ENCODE measurements at places on chromosomes 5 and 9.
A peak's percentile ranks its signal among the peaks of the same experiment; 100 is the strongest.

GRCh38 chr5:95401626-95402025 is 10.5 kb downstream of the FAM81B start:
- DNase-seq = no peak

DNA sequence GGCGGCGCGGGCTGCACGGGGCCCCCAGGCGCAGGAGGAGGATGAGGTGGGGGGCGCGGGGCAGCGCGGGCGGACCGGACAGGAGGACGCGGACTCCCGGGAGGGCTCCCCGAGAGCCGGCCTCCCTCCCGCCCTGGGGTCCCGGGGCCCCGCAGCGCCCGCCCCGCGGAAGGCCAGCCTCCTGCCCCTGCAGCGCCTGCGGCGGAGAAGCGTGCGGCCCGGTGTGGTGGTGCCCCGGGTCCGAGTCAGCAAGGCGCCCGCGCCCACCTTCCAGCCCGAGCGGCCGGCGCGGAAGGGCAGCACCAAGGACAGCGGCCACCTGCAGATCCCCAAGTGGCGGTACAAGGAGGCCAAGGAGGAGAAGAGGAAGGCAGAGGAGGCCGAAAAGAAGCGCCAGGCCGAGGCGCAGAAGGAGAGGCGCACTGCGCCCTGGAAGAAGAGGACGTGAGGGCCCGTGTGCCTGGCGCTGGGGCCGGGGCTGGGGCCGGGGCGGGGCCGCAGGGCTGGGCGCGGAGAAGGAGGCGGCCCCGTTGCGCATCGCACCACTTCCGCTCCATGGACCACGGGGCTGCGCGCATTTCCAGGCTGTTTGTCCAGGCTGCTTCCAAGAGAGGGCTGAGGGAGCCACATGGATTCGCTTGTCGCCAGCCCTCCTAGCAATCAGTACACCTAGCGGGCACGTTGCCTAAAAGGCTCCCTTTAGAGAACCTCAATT is 86.0 kb downstream of the ANKRD33B start:
- no peak for DNase-seq

GRCh38 chr9:135526089-135526729 is 5.0 kb downstream of the LCN1 start:
- DNase-seq = no peak

GRCh38 chr5:50667023-50667652 is 701 bp downstream of the PARP8 start:
- DNase-seq = peak; percentile 16

DNA sequence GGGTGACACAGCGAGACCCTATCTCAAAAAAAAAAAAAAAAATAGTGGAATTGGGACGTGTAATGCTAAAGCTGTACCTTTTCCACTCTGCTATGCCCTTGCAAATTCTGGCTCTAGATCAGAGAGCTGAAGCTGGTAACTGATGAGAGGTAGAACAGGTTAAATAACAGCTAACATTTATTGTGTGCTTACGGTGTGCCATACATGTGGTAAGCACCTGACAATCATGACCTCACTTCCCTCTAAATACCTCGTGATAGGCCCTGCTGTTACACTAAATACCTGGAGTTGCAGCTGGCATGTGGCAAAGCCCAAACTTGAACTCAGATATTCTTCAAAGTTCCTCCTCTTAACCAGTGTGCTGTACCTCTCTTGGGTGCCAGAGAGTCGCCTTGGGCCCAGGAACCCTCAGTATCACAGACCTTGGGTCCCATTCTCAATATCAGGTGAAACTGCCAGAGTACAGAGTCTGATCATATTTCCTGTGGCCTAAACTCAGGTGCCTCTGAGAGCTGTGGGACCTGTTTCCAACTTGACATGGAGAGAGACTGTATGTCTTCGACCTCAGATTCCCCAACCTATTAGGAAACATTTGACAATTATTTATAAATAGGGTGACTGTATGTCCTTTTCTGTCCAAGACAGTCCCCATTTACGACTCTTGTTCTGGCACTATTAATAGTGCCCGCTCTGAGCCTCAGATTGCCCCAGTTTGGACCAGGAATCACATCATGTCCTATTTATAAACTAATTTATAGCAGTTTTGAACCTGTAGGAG is 4.8 kb downstream of the ARL10 start:
- DNase-seq = no peak

- DNase-seq = no peak
Observed at GRCh38 chr5:76337953-76338451, 65.1 kb upstream of the IQGAP2 start.

DNA sequence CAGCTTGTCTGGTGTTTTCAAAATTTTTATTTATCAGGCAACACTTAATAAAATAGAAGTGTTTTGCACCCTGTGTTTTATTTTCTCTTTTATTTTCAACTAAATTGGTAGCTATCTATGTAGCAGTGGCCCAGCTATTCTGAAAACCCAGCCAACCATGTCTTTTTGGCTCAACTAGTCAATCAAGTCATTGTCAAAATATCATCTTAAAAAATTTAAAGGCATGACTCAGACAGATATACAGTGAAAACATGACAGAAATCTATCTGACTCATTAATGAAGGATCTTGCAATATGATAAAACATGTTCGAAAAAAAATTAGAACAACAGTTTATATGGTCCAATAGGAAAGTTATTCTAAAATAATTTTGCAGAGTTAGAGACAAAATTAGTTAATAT is 75.1 kb downstream of the HSD17B4 start:
- DNase-seq = no peak

- no peak for DNase-seq
Observed at GRCh38 chr5:88964831-88965230, 81.8 kb upstream of the MEF2C start.

GRCh38 chr5:137609127-137609526 is 110.0 kb upstream of the SPOCK1 start:
- no peak for DNase-seq

GRCh38 chr9:114834386-114834785 is 28.5 kb upstream of the TNFSF15 start:
- no peak for DNase-seq

DNA sequence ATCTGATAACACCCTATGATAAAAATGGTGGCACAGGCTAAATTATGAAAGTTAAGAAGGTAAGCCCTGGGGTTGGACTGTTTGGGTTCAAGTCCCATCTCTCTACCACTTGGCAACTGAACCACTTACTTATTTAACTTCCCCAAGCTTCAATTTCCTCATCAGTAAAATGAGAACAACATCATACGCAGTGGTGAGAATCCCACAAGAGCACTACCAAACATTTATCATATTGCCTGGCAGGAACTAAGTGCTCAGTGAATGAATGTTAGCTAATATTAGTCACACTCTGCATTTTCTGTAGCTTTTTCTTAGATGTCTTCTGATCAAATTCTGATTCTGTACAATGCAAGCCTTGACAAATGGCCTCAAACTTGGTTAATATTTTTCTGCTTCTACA is 306.7 kb downstream of the EBF1 start:
- DNase-seq = no peak

DNA sequence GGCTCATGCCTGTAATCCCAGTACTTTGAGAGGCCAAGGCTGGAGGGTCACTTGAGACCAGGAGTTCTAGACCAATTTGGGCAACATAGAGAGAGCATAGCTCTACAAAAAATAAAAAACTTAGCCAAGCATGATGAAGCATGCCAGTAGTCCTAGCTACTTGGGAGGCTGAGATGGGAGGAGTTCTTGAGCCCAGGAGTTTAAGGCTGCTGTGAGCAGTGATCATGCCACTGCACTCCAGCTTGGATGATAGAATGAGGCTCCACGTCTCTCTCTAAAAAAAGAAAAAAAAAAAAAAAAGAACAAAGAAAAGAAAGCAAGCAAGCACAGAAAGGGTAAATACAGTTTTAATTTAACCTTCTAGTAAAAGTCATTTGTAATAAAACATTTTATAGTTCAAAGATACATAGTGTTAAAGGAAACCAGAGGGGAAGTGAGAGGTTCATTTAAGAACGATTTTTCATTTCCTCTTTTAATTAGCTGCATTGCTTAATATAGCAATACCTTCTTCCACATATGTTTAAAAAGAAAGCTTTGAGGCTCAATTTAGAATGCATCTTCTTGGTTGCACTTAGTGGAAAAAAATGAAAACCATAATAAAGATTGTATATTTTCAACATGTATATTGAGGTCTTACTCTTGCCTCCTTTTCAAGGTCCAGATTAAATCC is 14.9 kb downstream of the GAPT start:
- no peak for DNase-seq

GRCh38 chr5:178673801-178674295 is 47.0 kb upstream of the CLK4 start:
- no peak for DNase-seq

DNA sequence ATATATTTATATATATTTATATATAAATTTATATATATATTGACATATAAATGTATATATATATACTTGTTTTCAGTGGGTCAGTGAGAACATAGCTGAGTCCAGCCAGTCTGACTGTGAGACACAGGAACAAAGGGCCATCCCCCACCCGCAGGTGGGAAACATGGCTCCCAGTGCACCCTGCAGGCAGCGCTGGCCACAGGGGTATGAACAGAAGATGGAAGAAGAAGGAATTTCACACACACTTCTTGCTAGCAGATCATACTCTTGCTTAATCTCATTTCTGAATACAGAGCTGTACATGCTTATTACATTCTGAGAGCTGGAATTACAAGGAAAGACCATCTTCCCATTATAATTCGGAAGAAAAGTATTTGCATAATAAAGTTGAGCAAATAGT is 595.4 kb downstream of the IRX1 start:
- no peak for DNase-seq

GRCh38 chr9:101677861-101678260 is 60.6 kb downstream of the GRIN3A start:
- no peak for DNase-seq

GRCh38 chr5:7412409-7412808 is 16.5 kb downstream of the ADCY2 start:
- no peak for DNase-seq

DNA sequence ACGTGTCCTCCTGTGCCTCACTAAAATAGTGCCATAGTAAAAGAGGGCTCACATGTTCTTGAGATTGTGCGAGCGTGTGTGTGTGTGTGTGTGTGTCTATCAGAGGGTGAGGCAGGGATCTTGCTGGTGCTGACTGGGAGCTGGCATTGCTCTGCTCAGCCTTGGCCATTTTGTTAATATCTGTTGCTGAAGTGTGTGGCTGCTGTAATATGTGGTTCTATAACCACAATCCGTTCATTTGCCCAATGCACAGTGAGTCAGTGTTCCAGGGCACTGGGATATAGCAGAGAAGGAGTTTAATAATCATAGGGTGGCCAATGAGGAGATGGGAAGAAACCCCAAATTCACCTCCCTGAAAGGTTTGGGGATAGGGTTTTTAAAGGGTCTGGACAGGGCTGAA is 61.3 kb downstream of the RASGRF2 start:
- no peak for DNase-seq

DNA sequence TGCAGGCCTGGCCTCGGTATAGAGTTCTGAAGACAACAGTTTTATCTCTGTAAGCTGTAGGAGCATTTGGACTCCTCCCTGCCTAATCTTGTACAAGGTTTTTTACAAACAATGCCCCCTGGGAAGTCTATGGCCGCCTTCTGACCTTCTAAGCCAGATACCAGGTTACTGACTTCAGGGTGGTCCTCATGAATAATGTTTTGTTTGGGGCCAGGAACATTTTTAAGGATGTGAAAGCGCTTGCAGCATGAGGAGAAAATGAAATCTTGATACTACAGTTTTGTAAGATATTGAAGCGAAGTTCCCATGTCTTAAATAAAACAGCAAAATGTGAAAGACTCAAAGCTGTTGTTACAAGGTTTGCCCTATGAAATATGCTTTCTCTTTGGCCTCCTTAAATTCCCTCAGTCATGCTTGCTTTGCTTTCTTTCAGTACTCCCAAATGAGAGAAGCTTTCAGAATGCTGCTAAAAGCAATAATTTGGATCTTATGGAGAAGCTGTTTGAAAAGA is 5.2 kb downstream of the ANKDD1B start:
- DNase-seq = no peak

DNA sequence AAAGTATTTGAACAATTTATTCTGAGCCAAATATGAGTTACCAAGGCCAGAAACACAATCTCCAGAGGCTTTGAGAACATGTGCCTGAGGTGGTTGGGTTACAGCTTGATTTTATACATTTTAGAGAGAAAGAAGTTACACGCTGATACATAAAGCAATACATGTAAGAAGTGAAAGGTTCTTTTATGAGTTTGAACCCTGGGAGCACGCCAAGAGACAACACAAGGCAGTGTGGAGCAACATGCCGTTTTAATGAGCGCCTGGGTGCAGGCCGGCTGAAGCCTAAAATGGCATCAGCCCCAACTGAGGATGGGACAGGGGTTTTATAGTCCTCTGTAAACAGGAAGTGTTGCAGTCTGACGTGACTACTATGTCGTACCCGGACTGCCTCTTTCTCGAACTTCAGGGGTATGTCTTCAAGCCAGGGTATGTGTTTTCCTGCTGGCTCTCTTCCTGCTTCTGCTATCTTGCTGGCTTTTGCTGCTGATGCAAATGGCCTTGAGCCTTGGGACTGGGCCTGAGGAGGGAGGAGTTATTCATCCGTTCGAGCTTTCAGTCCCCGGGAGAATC is 193.7 kb downstream of the CYLC2 start:
- DNase-seq = no peak

GRCh38 chr5:114789773-114790402 is 379.8 kb downstream of the TRIM36 start:
- no peak for DNase-seq

DNA sequence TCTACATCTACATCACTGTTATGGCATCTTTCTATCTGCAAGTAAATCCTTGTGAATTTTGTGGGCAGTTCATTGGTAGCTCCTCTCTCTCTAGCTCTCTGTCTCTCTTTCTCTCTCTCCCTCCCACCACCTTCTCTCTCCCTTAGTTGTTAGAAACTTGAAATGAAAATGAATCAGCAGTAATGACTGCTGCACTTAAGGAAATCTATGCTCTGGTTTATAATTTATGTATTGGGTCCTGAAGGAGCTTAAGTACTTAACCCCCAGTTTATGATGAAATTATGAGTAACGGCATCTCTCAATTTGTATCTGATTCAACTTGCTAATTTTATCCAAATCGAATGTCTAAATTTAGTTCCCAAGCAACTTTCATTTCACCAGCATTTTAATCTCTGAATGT is 52.0 kb upstream of the PTGER4 start:
- DNase-seq = no peak

DNA sequence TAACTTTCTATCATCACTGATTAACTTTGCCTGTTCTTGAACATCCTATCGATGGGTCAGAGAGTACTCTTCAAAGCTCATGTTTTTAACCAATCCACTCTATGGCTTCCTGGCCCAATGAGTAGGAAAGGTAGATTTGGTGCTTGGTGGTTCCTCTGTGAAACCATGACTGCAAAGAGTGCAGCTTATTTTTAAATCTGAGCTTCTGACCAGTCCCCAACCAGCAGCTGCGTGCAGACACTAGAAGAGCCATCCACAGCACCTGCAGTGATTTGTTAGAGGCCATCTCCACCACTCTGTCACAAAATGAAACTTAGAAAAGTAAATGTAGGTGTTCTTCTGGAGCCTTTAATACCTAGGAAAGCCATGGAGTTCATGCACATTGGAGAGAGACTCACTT is 107.3 kb upstream of the WWC1 start:
- DNase-seq = no peak

- DNase-seq = no peak
Observed at GRCh38 chr5:1593903-1594356, 70.2 kb upstream of the LPCAT1 start.

All from stimulated activated CD4-positive, alpha-beta T cell treated with anti-CD3 and anti-CD28 coated beads, Interleukin-1b, Interleukin-23, amount 100 ng/mL, for 1 hour (primary cell).